DMS 273 treated with DMSO at 0.1 percent for 48 hours (cell line): ENCODE measurements at places on chromosomes 1 and 21.

GRCh38 chr1:158045639-158046038 lies 52.2 kb downstream of the KIRREL1 start:
- no peak for DNase-seq

DNA sequence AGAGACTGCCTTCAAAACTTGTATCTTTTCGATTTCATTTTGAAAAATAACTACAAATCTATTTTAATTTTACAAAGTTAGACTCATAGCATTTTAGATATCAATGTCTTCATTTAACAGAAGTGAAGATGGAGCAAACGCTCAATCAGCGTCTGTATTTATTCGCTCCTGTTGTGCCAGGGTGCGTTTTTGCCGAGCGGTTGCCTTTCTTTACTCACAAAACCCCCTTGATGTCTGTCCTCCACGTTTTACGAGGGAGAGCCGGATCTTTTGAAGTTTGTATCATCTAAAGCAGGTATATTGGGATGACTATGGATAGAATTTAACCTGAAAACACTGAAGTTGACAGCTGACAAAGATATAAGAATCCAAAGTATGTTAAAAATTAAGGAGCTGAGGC lies 44.6 kb downstream of the MRPL39 start:
- no peak for DNase-seq

DNA sequence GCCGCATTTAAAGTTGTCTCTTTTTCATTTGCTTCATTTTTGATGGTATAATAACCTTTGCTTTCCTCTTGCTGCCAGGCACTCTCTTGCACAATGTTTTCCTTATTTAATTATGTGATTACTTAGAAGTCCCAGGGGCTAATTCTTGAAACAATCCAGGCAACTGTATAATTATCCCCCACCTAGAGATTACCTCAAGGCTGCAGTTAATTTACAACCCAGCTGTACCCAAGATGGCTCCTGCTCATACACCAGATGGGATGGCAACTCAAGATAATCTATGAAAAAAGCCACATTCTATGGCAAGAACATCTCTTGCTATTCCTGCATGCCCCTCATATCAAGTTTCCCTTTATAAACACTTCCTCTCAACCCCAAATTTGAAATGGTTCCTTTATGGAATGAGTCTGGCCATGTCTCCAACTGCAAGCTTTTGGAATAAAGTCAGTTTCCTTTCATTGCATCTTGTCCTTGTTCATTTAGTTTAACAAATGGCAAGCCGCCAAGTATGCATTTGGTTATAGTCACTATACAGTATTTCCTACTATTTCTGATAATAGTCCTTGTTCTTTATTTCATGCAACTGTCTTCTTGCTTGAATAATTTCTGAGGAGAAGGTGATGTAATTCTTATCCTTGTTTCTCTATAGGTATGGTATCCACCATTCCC lies 1042.6 kb downstream of the PLA2G4A start:
- DNase-seq: peak; percentile 97

- DNase-seq: peak; percentile 73
These were observed 2.4 kb downstream of the S100A5 start for GRCh38 chr1:153538315-153538821.

- no peak for DNase-seq
These were observed 134.4 kb downstream of the OMA1 start for GRCh38 chr1:58412071-58412580.

GRCh38 chr1:119611701-119612113 lies 36.4 kb downstream of the ZNF697 start:
- DNase-seq: no peak
